Stimulated activated CD4-positive, alpha-beta T cell treated with anti-CD3 and anti-CD28 coated beads, TNF-alpha, amount 100 ng/mL, for 24 hours (primary cell): ENCODE measurements at places on chromosomes 7 and 10.
A peak's percentile ranks its signal among the peaks of the same experiment; 100 is the strongest.

GRCh38 chr10:94546049-94546900 lies 687 bp downstream of the HELLS start:
- DNase-seq: no peak

DNA sequence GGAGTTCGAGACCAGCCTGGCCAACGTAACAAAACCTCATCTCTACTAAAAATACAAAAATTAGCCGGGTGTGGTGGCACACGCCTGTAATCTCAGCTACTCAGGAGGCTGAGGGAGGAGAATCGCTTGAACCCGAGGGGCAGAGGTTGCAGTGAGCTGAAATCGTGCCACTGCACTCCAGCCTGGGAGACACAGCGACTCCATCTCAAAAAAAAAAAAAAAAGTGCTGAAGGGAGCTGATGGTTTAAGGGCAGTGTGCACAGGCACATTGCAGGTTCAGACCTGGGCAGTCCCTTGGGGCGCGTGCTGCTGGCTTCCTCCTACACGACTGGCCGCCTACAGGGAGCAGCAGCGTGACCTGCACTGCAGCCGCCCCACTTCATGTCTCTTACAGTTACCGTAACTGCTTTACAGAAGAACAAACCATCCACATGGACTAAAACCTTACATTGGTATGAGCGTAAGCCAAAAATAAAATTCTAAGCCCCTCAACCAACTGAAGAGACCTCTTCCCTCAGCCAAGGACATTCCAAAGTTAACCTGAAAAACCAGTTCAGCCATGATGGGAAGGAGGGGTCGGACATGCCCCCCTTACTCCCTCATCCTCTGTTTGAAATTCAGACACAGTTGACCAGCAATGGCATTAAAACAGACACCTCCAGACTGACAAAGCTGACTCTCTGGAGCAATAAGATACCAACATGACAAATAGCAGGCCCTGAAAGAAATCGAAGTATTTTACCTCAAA lies 262.2 kb downstream of the ZMYND11 start:
- DNase-seq: no peak

DNA sequence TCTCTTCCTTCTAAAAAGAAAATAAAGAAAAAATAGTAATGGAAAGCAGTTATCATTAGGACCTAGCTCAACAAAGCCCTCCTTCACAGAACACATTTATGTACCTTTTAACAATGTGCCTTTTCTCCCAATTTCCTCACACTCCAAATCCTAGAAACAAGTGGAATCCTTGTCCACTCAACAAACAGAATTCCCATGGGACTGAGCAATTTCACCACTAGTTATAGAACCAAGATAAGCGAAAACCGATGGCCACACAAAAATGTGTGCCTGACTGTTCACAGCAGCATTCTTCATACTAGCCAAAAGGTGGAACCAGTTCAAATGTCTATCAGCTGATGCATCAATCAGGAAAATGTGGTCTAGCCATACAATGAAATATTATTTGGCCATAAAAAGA lies 17.3 kb downstream of the DCLRE1C start:
- DNase-seq: no peak

DNA sequence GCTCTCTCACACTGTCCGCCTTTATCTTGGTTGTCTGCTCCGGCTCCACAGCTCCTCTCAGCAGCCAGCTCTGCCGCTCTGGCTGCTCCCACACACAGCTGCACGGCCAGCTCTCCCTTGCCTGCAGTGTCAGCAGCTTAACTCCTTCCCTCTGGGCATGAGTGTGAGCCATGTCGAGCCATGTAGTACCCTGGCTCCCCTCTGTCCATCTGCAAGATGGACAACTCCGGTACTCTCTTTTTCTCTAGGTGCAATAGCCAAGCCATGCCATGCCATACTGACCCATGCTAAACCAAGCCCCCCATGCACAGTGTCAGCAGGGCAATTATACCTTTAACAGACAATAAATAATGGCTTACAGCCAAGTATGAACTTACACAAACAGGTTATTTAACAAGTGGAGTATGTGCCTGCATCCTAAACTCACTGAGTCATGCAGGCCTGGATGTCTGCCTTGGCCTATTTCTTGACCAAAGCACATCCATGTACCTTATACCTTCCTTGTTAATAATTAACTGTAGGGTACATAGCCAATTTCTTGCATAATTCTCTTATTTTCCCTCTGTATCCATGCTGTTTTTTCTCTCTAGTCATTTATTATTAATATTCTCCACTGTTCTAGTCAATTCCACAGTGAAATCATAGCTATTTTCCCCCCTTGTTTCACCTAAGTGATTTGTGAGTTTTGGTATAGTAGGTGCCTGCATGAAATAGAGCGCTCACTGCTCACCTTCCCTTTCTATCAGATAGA lies 170.9 kb downstream of the CDK14 start:
- DNase-seq: no peak

DNA sequence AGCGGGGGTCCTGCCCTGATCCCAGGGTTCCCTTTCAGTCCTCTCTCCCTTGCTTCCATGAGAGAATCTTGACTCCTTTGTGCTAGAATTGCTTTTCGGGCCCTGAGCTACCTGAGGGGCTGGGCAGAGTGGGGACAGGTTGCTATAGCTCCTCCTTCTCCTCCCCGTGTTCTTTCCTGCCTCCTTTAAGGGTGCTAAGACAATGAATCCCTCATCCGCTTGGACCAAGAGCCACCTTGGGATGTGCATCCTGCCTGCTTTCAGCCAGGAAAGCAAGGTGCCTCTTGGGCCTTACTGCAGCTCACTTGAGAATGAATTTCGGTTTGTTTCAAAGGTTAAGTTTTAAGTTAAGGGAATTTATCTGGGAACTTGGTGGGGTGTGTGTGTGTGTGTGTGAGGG lies 53.6 kb downstream of the ADRA2A start:
- DNase-seq: no peak

DNA sequence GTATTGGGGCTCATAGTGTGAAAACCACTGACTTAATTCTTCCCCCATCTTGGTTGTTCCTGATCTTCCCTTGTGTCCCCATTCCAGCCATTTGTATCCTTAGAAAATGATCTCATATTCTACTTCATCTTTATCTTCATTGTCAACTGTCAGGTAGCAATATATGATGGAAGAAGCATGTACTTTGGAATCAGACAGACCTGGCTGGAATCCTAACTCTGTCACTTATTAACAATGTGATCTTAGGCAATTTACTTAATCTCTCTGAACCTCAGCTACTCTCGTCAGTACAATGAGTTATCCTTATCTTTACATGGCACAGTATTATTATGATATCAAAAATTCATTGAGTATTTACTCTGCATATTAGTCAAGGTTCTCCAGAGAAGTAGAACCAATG lies 10.1 kb downstream of the CFTR start:
- no peak for DNase-seq

GRCh38 chr7:101747053-101747878 lies 70.2 kb upstream of the CUX1 start:
- DNase-seq: no peak

DNA sequence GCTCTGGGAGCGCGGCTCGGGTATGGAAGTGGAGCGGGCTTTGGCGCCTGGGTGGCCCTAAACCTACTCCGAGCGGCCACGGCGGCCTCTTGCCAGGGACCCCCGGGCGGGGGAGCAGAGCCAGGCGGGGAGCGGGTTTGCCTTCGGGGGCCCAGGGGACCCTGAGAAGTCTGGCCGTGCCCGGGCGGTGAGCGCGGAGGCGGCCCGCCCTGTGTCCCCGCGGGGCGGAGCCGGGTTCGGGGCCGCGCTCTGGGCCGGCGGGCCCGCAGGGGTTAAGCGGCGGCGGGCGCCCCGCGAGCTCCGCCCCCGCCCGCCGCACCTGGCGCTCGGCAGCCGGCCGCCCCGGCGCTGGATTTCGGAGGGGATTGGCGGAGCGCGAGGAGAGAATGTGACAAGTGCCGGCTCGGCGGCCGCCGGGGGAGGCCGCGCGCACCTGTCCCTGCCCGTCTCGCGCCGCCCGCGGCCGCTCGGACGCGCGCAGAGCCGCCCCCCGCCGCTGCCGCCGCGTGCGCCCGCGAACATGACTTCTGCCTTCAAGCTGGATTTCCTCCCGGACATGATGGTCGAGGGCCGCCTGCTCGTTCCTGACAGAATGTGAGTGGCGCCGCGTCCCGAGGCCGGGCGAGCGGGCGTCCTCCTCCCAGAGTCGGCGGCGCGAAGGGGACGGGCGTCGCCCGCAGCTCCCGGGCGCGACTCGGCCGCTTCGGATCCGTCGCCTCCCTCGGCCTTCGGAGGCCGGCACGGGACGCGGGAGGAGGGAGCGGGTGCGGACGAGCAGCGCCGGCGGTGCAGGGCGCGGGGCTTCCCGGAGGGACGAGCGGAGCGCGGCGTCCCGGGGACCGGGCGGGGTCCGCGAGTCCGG lies at the start of gene CELF2:
CELF2 (plus strand) TSS at position 303 of the 862 bp plus-strand sequence; CDS start at position 521, 218 bp downstream.
- peak; percentile 51 for DNase-seq

- DNase-seq: no peak
These were observed 508.5 kb downstream of the DNAJB6 start for GRCh38 chr7:157845203-157845835.

GRCh38 chr7:78634093-78634492 lies 819.4 kb downstream of the MAGI2 start:
- no peak for DNase-seq

DNA sequence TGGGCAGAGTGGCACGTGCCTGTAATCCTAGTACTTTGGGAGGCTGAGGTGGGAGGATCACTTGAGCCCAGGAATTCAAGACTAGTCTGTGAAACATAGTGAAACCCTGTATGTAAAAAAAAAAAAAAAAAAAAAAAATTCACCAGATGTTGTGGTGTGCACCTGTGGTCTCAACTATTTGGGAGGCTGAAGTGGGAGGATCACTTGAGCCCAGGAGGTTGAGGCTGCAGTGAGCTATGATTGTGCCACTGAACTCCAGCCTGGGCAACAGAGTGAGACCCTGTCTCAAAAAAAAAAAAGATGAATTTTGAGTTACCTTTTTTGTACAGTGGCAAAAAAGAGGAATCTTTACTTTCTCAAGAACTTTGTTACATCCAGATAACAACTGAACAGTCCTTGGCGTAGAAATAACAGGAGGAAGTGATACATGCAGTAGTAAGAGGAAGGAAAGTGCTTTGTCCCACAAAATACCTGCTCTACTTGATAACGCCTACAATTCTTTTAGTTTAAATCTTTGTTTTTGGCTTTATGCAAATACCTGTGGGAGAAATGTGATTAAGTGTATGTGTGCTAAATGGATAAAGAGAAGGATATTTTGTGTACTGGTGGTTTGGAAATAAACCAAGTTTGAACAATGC lies 29.3 kb downstream of the SPAG6 start:
- no peak for DNase-seq

DNA sequence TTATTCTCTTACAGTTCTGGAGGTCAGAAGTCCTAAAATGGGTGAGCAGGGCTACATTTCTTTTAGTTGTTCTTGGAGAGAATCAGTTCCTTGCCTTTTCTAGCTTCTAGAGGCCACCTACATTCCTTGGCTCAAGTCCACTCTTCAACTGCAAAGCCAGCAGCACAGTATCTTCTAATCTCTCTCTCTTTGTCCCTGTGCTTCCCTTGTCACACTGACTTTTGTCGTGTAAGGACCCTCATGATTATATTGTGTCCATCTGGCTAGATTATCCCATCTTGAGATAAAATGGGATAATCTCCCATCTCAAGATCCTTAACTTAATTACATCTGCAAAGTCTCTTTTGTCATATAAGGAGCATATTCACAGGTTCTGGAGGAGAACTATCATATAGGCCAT lies 359.0 kb downstream of the ADRA2A start:
- no peak for DNase-seq

DNA sequence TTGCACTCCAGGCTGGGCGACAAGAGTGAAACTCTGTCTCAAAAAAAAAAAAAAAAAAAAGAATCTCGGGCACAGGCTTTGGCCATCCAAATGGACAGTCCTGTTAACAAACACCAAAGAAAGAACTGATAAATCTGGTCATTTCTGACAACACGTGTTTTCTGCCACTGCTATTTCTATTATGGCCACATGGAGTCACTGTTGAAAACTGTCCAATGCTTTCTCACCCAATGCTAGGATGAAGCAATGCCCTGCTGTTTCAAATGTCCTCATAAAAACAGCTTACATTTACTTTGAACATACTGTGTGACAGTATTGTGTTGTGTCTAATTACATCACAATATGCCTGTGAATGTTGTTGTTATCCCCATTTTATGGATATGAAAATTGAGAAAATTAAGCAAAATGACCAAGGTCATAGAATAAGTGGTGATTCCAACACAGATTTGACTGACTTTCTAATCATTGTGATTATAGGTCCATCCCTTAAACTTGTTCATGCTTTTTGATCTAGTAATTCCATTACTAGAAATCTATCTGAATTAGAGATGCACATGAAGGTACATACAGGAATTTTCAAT lies 19.9 kb upstream of the MAP3K8 start:
- no peak for DNase-seq

DNA sequence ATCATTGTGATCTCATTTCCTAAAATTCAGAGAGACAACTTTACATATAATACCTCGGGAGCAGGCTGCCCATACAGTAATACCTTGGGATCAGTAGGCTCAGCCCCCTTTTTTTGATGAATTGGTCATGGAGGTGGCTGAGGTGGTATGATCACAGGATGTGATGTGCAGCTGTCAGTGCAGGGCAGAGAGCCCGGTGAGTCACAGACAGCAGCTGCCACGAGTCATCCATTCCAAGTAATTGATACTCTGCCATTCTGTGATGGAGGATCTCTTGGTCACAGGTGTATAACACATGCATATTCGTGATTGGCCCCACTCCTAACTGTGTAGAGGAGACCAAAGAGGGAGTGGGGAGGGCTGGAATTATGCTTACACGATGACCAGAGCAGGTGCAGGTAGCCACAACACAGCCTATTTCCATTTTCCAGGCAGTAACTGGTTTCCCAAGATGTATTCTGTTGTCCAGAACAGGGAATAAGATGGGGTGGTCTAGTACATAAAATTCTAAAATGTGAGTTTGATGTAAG lies 14.1 kb downstream of the NRCAM start:
- no peak for DNase-seq

DNA sequence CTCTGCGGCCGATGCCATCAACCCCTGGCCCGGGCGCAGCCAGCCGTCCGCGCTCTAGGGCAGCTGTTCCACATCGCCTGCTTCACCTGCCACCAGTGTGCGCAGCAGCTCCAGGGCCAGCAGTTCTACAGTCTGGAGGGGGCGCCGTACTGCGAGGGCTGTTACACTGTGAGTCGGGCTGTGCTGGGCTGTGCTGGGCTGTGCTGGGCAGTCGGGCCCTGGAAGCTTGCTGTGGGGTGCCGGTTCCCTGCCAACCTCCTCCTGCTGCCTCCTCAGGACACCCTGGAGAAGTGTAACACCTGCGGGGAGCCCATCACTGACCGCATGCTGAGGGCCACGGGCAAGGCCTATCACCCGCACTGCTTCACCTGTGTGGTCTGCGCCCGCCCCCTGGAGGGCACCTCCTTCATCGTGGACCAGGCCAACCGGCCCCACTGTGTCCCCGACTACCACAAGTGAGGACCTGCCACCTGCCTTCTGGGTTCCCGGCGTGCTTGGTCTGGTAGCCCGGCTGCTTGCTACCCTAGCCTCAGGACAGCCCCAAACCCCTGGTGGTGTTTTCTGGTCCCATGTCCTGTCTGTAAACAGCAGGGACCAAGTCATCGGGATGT lies 7.5 kb downstream of the ZYX start:
- DNase-seq: no peak
